ENCODE measurements at places on chromosomes 12 and 14.

- no peak for DNase-seq
These were observed 45.9 kb downstream of the IFNG start for GRCh38 chr12:68113644-68114043.

GRCh38 chr14:101188571-101188915 lies 285.0 kb upstream of the RTL1 start:
- DNase-seq, result no peak

- DNase-seq, result no peak
These were observed 44.5 kb downstream of the LRRC9 start for GRCh38 chr14:59964251-59965007.

- no peak for DNase-seq
These were observed 12.7 kb downstream of the TEP1 start for GRCh38 chr14:20400589-20400964.

- no peak for DNase-seq
These were observed 82.7 kb downstream of the PPP2R5C start for GRCh38 chr14:101844219-101844618.

- no peak for DNase-seq
These were observed 17.3 kb downstream of the EPYC start for GRCh38 chr12:90987520-90987919.

- no peak for DNase-seq
These were observed 25.5 kb downstream of the SCARB1 start for GRCh38 chr12:124837958-124838803.

GRCh38 chr12:88737838-88738472 lies 157.7 kb upstream of the KITLG start:
- no peak for DNase-seq

DNA sequence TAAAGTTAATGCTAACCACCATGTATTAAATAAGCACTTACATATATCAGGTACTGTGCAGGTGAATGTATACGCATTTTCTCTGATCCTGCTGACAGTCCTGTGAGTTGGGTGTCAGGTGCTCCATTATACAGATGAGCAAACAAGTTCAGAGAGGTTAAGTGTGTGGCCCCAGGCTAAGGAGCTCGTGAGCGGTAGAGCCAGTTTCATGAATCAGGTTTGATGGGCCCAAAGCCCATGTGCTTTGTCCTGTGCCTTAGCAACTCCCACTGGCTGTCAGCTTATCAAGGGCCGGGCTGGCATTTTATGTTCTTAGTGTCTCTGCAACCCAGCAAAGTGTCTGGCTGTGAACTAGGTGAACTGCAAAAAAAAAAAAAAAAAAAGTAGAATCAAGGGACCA lies 701.2 kb upstream of the TBX3 start:
- DNase-seq, result no peak

GRCh38 chr12:123076604-123077297 lies 74.1 kb downstream of the PITPNM2 start:
- no peak for DNase-seq

DNA sequence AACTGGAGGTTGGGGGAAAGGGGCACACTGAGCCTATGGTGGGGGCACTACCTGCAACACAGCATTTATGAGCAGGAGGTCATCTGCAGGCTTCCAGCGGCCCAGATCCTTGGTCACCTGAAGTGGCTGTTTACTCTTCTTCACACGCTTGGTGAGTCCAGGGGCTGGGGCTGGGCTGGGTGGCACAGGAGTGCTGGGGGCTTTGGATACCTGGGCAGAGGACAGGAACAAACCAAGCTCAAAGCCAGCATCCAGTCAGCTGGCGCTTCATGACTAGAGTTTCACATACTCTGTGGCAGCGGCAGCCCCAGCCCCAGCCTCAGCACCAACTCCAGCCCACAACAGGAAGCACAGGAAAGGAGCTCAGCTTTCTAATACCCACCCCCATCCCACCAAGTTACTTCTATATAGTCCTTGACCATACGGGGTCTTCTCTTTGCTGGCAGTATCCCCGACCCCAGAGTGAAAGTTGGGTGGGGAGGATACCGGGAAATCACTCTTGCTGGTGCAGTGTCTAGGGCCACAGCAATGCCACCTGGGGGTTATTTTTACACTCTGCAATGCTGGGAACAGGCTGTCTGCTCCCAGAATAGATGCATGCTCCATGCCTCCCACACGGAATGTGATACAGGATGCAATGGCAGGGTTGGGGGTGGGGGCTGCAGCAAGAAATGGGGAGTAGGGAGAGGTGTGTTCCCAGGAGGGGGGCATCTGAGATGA lies 3.1 kb downstream of the MCRS1 start:
- no peak for DNase-seq
